ENCODE measurements at places on chromosomes 12 and 14. TPM values are rescaled to one million over a fixed set of nuclear protein-coding genes. Genes with fewer than 3 reads are reported as not detected.

GRCh38 chr12:49974677-49975317, 2.0 kb downstream of the AQP6 start:
- no peak for DNase-seq

GRCh38 chr14:77580964-77581505, 35.4 kb downstream of the SPTLC2 start:
- no peak for DNase-seq

- no peak for DNase-seq
Measured at GRCh38 chr14:49512571-49512970, 73.6 kb downstream of the RPS29 start.

- DNase-seq = no peak
Measured at GRCh38 chr14:103001651-103002396, 55.5 kb downstream of the CDC42BPB start.

GRCh38 chr12:108594960-108595710, 2.7 kb downstream of the TMEM119 start:
- no peak for DNase-seq

GRCh38 chr14:62162998-62163589, 400.9 kb downstream of the SNAPC1 start:
- DNase-seq = no peak

GRCh38 chr12:62778187-62778586, 156.8 kb downstream of the PPM1H start:
- no peak for DNase-seq

DNA sequence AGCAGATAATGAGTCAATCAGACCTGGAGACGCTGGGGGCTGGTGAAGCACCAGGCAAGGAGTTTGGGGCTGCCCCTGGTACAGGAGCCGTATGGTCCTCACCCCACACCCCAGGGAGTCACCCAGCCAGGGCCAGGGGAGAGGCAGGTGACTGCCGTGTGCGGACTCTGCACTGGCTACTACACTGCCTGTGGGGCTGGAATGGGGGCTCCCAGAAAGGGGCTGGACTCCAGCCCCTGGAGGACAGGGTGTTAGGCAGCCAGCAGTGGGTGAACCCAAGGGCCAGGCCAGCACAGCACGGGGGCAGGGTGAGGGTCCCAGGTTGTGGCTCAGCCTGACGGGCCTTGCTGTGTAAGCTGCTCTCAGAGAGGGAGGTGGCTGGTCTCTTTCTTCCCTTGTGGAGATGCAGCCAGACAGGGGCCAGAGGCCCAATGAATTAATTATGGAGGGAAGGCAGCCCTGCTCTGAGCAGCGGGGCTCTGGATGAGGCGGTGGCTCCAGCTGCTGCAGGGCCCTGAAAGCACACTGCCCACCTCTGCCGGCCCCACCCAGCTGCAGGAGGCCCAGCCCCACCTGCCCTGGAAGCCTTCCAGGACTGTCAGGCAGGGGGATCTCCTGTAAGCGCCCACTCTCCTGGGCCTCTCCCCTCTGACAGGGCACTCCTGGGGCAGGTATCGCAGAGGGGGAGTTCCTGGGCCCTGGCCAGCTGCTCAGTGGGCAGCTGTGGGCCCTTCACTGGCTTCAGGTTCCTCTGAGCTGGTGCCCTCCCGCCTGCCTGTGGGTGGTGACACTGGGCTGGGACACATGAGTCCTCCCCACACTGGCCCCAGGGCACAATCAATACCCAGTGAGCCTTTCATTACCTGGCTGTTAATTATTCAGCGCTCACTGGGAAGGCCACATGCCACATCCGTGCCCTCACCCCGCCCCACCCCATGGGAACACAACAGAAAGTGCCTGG, 142.5 kb upstream of the C14orf180 start:
- no peak for DNase-seq

GRCh38 chr12:66217342-66217917, 28.4 kb downstream of the IRAK3 start:
- no peak for DNase-seq

DNA sequence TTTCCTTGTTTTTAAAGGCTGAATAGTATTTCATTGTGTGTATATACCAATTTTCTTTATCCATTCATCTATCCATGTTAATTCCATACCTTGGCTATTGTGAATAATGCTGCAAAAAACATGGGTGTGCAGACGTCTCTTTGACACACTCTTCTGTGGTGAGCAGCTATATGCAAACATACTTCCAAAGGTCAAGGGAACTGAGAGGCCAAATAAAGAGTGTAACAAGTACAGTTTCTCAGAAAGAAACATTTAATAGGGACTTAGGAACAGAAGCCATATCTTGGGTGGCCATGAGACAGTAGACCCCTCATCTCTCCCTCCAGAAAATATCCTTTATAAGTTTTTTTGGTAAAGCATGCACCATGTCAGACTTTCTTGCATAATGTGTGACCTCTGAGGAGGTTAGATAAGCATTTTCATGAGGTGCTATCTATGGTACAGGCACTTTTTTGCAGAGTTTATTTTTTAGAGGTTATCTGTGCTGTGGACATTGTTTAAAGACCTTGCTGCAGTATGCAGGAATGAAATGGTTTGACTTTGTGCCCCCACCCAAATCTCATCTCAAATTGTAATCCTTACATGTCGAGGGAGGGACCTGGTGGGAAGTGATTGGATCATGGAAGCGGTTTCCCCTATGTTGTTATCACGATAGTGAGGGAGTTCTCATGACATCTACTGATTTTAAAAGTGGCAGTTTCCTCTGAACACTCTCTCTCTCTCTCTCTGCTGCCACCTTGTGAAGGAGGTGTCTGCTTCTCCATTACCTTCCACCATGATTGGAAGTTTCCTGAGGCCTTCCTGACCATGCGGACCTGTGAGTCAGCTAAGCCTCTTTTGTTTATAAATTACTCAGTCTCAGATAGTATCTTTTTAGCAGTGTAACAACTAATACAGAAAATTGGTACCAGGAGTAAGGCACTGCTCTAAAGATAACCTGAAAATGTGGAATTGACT, 1202.3 kb downstream of the GALC start:
- no peak for DNase-seq

DNA sequence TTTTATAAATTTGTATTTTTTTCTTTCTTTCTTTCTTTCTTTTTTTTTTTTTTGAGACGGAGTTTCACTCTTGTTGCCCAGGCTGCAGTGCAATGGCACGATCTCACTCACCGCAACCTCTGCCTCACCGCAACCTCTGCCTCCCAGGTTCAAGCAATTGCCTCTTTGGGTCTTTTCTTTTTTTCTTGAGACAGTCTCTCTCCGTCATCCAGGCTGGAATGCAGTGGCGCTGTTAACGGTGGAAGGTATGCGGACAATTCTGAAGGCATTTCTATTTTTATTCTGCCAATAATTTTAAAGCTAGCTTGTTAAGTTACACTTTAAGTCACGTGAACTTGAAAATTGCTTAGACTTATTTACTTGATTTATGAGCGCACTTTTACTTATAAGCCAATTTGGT, 8.8 kb upstream of the PHC1 start:
- no peak for DNase-seq

GRCh38 chr12:7493006-7493405, 10.6 kb downstream of the CD163 start:
- DNase-seq = no peak

DNA sequence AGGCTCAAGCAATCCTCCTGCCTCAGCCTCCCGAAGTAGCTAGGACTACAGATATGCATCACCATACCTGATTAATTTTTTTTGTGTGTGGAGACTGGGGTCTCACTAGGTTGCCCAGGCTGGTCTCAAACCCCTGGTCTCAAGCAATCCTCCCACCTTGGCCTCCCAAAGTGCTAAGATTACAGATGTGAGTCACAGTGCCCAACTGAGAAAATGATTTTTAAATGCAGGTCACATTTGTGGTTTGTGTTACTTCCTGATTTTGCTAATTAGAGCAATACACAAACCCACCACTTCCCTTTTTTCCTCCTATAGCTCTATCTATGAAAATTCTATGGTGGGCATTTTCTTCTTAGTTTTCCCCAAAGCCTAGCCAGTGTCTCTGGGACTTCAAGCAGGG, 45.5 kb upstream of the TMEM263 start:
- no peak for DNase-seq

- DNase-seq = no peak
Measured at GRCh38 chr12:59164991-59165718, 244.9 kb upstream of the LRIG3 start.

GRCh38 chr14:74049876-74050495, 30.8 kb downstream of the BBOF1 start:
- no peak for DNase-seq

- DNase-seq = no peak
Measured at GRCh38 chr12:12214635-12215131, 52.2 kb downstream of the LRP6 start.

DNA sequence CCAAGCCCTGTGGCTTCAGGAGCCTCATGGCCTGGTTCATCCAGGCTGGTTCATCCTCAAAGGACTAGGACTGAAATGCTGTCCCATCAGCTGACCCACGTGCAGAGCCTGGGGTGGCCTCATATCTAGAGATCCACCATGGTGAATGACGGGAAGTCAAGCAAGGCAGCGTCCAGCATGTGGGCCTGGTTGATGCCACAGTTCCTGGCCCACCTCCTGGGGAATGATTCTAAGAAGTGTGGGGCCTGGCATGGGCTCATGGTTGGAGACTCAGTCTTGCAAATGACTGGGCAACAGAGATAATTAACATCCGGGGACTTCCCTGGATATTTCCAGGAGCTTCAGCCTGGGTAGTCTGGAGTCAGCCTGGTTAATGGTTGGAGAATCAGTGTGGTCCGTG, 302.4 kb upstream of the SFSWAP start:
- DNase-seq = peak; percentile 14

- DNase-seq = no peak
Measured at GRCh38 chr12:55631056-55631455, 5.6 kb upstream of the OR10P1 start.

C14orf93 gene
- 12.6 TPM for total RNA-seq

KRT71 gene
- not detected for total RNA-seq

KRT6C gene
- total RNA-seq = not detected

RNU4-1 gene
- 1,753 TPM for total RNA-seq

SERPINA10 gene
- not detected for total RNA-seq

SDS gene
- total RNA-seq = not detected

KRT72 gene
- 1.4 TPM for total RNA-seq

Measured in activated naive CD4-positive, alpha-beta T cell treated with anti-CD3 and anti-CD28 coated beads, Interleukin-2, amount 50 U/mL, for 72 hours (primary cell).